ENCODE measurements at places on chromosomes 2 and 18. TPM values are rescaled to one million over a fixed set of nuclear protein-coding genes. Genes with fewer than 3 reads are reported as not detected.
A peak's percentile ranks its signal among the peaks of the same experiment; 100 is the strongest.

Gene DLX2
- not detected for total RNA-seq

Gene COLEC12
- 1.4 TPM for total RNA-seq

Gene PDE1A
- total RNA-seq = 0.75 TPM

DNA sequence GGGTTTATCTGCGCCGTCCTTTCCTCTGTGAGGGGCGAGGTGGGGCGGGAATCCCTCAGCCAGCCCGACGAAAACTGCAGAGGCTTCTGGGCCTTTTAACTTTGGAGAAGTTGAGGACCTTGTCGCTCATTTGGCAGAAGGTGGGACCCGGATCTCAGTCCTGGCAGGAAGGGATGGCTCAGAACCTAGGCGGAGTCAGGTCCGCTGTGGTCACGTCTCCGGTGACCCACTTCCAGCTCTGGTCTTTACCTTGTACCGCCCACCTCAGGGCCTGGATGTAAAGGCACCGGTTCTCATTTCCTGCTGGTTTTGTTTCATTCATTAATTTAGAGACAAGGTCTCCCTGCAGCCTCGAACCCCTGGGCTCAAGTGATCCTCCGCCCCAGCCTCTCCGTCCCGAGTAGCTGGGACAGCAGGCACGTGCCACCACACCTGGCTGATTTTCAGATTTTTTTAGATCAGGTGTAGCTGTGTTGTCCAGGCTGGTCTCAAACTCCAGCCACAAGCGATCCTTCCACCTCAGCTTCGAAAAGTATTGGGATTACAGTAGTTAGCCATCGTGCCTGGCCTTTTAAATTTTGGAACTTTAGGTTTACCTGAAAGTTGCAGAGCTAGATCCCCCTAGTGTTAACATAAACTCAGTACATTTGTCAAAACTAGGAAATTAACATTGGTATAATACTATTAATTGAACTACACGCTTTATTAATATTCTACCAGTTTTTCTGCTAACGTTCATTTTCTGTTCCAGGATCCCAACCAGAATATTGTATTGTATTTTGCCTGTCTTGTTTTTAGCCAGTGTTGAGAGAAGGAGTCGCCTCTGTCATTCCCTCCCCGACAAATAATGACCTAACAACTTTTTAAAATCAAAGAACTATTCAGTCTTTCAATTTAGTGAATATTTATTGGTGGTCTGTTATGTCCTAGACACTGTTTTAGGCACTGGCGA lies 852 bp downstream of the POLI start:
- peak; percentile 66 for DNase-seq

GRCh38 chr2:136212426-136213378 lies 94.8 kb upstream of the CXCR4 start:
- DNase-seq = no peak

GRCh38 chr2:225137971-225138370 lies 95.7 kb upstream of the DOCK10 start:
- DNase-seq = no peak

- DNase-seq = peak; percentile 66
These were observed 15.9 kb upstream of the TMEM214 start for GRCh38 chr2:27016801-27017325.

DNA sequence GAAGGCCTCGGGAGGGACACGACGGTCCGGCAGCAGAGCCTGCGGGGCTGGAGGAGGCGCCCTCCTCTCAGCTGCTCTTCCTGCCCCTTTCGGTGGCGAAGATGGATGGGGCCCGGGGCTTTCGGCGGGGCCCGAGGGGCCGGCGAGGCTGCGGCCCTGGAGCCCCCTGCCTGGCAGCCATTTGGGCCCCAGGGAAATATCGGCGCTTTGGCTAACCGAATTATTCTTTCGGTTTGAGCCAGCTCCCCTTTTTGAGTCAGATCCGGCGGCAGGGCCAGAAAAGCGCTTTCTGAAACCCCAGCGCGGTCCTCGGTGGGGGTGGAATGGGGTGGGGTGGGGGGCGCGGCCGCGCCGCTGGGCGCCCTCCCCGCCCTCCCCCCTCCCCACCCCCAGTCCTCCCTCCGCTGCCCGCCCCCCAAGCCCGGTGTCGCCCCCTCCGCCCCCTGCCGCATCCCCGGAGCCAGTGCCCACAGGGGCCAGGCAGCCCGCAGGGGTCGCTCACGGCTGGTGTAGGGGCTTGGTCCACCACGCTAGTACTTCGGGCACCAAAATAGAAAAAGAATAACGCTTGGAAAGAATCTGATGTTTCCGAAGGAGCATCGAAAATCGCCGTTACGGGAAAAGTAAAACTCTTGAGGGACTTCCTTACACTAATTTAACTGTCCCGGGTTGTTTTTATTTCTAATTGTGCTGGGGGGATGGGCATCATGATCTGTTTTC lies 9.1 kb upstream of the ARID5A start:
- peak; percentile 42 for DNase-seq

- DNase-seq = no peak
These were observed 53.5 kb upstream of the ITGB6 start for GRCh38 chr2:160253440-160254188.

DNA sequence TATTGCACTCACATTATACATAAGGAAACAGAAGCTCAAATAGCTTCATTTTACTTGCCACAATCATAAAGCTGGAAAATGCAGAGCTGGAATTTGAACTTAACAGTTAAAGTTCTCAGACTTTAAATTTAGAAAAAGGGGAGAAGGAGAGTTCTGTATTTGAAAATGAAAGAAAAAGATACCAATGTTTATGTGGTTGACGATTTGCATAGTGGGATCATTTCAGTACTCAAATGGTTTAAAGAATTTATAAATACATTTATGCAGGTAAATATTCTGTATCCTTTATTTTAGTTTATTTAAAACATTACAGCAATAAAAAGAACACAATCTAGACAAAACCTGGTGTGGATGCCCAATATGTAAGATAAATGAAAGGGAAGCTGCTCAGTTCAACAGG lies 25.5 kb upstream of the STAT4 start:
- DNase-seq = no peak

DNA sequence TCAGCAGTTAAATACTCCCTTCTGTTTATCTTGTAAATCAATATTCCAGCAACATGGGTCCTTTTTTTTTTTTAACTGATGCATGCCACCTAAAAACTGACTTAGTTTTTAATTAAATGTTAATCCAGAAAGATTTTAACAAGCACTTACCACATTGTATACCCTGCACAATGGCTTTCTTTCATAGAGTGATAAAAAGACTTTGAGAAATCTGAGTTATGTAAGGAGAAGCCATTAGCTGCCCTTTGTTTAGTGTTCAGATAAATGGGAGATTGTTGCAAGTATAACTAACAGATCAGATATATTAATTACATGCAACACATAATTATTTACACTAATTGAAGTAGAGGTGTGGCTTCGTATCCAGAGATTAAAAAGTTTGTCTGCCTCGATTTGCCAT lies 22.7 kb upstream of the NFATC1 start:
- DNase-seq = no peak

DNA sequence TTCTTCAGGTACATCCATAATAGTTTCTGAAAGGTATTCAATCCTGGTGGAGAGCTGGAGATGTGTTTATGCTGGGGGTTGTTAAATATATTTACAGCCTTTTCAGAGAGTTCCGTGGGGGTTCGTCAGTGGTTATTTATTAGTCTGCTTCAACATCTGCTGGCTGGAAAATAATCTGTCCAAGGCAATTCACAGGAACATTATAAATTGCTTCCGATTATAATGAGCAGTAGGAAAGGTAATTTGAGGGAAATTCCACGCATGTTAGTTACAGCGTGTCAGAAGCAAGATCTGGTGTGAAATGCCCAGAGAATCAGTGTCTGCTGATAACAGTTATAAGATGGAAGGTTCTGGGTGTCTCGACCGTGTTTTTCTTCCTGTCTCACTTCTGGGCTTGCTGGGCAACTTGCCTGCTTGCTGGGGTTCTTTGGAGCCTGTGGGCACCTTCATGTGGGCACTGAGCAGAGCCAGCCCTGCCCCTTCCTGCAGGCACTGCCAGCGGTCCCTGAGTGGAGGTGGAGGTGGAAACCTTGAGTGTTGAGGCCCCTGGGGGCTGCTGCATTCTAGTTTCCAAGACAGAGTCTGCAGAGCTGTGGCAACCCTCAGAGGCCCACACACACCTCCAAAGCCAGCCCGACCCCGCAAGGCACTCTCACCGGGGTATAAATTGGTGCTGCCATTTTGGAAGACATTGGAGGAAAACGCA lies 185.7 kb downstream of the FAM210A start:
- no peak for DNase-seq

GRCh38 chr2:170812710-170813600 lies 3.7 kb upstream of the GAD1 start:
- no peak for DNase-seq

DNA sequence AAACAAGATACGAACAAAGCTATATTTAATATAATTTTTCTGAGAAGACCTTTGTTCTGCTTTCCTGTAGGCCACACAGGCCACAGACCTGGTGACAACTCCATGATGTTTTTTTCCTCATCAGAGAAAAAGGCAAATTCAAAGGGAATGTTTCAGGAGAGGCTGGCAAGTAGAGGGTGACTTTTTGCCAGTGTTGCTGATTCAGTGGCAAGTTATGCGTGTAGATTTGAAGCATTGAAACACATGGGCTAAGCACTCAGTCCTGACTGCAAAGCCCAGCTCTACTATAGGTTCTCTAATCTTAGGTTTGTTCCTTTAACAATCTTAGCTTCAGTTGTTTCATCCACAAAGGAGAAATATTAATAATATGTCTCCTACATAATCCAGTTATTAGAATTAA lies 499.8 kb downstream of the SUCLG1 start:
- no peak for DNase-seq

GRCh38 chr18:58536534-58537271 lies 92.2 kb downstream of the ALPK2 start:
- peak; percentile 31 for DNase-seq

DNA sequence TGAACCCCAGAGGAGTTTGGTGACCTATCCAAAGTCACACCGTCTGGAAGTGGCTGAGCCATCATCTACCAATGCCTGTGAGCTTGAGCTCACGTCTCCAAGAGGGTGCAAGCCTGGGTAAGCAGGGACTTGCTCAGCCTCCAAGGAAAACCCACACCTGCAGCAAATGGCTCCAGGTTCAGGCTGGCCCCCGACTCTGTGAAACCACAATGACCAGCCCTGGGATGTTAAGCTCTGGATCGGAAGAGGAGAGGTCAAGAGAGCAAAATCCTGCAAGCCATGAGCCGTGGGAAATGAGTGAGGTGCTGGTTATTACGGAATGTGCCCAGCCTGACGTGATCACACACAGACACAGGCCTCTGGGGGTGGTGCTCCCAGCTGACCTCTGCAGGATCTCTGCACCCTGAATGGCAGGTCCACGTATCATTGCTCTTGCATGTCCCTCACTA lies 94.1 kb upstream of the OTOS start:
- no peak for DNase-seq

GRCh38 chr2:234533626-234534025 lies 36.7 kb upstream of the ARL4C start:
- DNase-seq = no peak

DNA sequence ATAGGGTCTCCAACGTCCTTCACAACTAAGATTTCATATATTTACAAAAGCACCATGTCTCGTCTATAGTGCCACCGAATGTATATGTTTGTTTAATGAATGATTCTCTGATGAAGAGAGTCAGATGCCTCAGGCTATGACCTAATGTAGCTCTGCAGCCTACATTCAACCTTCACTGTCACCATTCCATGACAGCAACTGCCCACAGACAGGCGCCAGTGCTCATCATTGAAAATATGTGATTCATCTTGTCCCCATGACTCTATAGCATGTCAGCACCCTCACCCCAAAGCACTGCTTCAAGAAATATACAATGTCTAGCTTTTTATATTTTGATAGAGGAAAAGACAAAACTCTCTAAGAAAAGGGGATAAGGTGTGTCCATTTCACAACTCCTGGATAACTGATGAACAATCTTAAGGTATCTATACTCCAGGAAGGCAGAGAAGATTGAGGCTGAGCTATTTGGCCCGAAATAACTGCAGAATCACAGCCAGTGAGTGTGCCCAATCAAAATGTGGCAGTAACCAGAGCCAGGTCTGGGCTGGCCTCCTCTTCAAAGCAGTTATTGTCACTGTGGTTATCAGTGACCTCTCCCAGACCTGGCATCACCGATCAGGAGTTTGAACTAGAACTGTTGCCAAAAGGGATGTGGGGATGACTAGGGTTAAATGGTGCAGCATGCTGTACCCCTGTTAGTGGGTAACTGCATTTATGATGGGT lies 246.6 kb downstream of the SETBP1 start:
- no peak for DNase-seq

DNA sequence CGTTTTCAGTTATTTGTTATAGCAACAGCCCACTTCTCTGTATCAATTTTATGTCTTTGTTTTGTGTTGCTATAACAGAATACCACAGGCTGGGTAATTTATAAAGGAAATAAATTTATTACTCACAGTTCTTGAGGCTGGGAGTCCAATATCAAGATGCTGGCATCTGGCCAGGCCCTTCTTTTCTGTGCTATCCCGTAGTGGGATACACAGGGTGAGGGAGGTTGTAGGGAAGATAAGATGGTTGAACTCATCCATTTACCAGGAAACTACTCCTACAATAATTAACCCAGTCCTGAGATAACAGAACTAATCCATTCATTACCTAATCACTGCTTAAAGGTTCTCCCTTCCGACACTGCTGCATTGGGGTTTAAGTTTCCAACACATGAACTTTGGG lies 220.7 kb downstream of the TPGS2 start:
- DNase-seq = no peak

DNA sequence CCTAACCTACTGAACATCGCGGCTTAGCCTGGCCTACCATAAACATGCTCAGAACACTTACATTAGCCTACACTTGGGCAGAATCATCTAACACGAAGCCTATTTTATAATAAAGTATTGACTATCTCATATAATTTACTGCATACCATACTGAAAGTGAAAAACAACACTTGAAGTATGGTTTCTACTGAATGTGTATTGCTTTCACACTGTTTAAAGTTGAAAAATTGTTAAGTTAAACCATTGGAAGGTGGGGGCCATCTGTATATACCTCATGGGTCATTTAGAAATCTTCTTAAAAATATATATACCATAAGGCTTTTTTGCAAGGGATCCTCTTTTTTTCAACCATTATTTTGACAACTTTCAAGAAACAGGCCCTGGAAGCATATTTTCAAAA lies 16.5 kb downstream of the RNF149 start:
- no peak for DNase-seq

GRCh38 chr2:148338541-148338940 lies 306.0 kb upstream of the EPC2 start:
- DNase-seq = no peak

GRCh38 chr2:118040891-118041290 lies 27.0 kb upstream of the CCDC93 start:
- no peak for DNase-seq

- no peak for DNase-seq
These were observed 27.6 kb downstream of the BCL2L11 start for GRCh38 chr2:111148225-111148873.

GRCh38 chr2:24160761-24161160 lies 14.1 kb upstream of the FAM228A start:
- DNase-seq = no peak

Measured in transverse colon (tissue), 4 donors.